ENCODE measurements at places on chromosomes 13 and 19.

GRCh38 chr19:4338441-4339355 is at the start of gene STAP2:
STAP2 (minus strand) TSS chr19:4338827; CDS start chr19:4338753, 74 bp downstream.
- no peak for DNase-seq

DNA sequence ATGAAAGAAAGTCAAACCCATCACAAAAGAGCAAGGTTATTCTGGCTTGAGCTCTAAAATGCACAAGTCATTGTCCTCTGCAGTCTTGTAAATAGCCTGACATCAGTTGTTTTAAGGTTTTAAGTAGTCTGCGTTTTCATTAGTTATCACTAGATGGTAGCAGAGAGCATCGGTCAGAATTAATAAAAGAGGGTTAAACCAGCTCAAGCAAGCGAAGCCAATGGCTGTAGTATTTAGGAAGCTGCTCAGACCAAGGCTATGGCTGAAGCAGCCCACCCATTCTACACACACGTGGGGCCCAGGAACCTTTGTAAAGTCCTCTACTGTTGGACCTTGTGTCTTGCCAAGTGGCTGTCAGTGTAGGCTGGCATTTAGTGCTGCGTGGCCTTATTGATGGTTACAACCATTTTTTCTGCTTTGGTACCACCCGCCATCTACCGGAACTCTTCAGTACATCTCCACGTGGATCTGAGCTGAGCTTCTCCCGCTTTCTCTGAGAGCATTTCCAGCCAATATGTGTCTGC is 13.3 kb upstream of the ZNF57 start:
- peak; percentile 67 for DNase-seq

DNA sequence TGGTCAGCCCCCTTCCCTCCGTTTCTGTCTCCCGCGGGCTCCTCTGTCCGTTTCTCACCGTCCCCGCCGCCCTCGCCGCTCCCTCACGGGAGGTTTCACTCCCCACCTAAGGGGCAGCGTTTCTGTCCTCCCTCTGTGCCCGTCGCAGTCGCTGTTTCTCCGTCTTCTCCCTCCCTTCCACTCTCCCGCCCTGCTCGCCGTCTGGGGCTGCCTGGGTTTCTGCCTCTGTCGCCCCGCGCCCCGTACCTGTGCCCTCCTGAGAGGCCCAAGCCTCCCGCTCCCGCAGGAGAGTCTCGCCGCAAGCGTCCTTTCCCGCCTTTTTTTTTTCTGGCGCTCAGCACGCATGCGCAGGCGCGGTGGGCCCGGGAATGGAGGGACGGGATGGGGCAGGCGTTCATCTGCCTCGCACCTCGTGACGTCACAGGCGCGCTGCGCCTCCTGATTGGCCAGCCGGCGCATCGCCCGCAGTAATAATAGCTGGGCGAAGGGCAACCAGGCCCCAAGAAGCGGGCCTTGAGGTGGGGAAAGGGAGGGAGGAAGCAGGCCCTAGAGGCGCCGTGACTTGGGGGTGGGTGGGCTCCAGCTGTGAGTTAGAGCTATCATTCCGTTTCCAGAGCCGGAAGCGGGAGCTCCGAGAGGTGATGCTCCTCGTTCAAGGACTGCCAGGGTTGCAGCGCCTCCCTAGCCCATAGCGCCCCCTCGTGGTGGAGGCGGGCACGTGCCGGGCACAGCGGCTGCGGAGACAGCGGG is 15.4 kb downstream of the SSC5D start:
- peak; percentile 85 for DNase-seq

DNA sequence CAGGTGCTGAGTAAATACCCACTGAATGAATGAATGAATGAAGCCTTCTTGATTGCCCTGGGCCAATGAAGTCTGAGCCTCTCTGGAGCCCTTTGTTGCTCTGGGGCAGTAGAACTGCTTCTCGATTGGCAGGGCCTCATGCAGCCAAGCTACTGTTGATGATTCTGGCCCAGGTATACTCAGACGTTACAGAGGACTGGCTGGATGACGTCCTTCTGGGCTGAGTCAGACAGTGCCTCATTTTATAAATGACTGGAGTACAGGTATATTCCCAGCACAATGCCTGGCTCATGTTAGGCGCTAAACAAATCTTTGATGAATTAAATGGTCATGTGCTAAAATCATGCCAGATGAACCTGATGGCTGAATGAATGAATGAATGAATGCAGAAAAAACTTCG is 243.8 kb upstream of the MAB21L1 start:
- no peak for DNase-seq

DNA sequence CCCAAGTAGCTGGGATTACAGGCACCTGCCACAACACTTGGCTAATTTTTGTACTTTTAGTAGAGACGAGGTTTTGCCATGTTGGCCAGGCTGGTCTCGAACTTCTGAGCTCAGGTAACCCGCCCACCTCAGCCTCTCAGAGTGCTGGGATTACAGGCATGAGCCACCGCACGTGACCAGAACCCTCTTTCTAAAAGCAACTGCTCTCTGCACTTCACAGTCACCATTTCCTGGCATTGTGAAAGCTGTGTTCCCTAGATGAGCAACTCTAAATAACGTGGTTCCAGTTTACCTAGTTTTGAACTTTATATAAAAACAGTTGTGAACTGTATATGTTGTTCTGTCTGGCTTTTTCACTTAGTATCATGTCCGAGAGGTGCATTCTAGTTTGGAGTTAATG is 152.9 kb downstream of the SIPA1L3 start:
- no peak for DNase-seq

GRCh38 chr19:920051-920864 is 3.1 kb downstream of the KISS1R start:
- DNase-seq, result no peak

- no peak for DNase-seq
These were observed 197.0 kb downstream of the PCDH9 start for GRCh38 chr13:67033170-67033569.

- DNase-seq, result no peak
These were observed 694.2 kb downstream of the EFNB2 start for GRCh38 chr13:105841286-105841685.

DNA sequence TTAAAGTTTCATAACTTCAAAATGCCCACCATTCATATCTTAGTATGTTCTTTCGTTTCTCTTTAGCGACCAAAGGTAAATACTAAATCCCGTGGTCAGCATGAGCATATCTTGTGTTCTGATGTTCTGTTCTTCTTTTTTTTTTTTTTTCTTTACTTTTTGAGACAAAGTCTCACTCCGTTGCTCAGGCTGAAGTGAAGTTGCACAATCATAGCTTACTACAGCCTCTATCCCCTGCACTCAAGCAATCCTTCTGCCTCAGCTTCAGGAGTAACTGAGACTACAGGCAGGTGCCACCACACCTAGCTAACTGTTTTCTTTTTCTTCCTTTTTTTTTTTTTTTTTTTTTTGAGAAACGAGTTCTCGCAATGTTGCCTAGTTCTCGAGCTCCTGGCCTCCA is 60.9 kb upstream of the ATP12A start:
- no peak for DNase-seq

DNA sequence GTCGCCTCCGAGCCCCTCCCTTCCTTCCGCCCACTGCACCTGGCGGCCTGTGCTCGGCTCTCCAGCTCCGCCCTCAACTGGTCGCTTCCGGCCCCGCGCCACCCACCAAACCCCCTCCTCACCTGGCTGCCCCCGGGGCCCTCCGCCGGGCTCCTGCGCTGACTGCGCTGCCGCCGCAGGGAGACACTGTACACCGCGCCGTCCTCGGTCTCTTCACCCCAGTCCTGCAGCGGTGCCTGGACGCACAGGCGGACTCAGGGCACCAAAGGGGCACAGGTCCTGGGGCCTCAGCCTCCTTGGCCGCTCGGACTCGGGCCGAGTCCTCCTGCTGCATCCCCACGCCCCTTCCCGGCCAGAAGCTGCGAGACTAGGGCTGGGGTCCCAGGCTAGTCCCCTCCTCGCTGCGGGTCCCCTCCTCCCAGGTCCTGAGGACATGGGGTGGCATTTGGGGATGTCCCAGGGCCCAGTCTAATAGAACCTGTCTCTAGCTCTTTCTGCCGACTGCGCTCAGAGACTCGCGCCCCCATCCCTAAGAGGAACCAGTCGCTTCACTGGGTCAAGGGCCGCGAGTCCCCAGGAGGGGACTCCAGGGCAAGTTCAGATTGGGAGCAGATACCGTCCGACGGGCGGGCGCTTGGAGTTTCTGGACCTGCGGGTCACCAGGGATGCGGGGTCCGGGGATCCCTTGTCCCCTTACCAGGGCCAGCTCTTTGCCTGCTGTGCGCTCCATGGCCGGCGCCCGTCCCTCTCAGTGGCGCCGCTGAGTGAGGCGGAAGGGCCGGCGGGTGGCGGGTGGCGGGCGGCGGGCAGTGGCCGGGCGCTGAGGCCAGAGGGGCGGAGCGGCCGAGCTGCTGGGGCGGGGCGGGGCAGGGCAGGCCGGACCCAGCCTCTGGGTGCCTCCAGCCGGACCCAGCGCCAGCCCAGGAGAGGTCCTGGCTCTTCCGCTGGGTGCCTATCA is at the start of gene RGL3:
TSS of gene RGL3 (minus strand) at position 766 of the 958 bp plus-strand sequence. CDS start at position 730, 36 bp downstream.
- no peak for DNase-seq

DNA sequence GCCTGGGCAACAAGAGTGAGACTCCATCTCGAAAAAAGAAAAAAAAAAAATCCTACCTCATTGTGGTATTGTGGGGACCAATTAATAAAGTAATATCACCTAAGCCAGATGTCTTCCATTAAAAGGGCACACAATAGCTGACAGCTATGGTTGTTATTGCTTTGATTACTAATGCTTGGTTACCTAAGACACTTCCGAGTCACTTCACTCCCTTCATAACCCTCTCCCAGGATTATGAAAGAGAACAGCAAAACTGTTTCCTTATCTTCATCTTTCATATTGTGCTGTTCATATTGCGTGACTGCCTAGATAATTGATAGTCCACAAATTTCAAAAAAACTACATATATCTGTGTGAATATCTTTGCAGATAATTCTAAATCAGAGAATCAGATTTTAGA is 10.3 kb upstream of the HSPH1 start:
- no peak for DNase-seq

GRCh38 chr13:33794576-33794975 is 23.4 kb upstream of the RFC3 start:
- no peak for DNase-seq

GRCh38 chr13:55887561-55887960 is 1253.2 kb upstream of the PRR20A start:
- DNase-seq, result no peak

- no peak for DNase-seq
These were observed 208.0 kb downstream of the DLEU7 start for GRCh38 chr13:50635504-50635903.

DNA sequence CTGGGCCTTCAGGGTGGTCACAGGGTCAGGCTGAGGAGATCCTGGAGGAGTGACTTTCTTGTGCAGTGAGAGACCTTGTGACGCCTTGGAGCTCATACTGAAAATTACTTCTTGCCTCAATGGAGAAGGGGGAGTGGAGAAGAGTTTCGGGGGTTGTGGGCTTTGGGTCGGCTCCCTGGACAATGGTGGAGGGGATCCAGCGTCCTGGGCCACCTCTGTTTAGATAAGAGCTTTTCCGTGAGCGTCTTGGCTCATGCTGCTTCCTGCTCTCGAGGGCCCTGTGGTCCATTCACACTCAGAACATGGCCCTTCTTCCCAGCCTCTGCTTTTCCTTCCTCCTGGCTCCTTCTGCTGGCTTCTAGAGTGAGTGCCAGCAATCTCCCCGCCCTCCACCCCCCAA is 81.9 kb downstream of the FLT1 start:
- no peak for DNase-seq

DNA sequence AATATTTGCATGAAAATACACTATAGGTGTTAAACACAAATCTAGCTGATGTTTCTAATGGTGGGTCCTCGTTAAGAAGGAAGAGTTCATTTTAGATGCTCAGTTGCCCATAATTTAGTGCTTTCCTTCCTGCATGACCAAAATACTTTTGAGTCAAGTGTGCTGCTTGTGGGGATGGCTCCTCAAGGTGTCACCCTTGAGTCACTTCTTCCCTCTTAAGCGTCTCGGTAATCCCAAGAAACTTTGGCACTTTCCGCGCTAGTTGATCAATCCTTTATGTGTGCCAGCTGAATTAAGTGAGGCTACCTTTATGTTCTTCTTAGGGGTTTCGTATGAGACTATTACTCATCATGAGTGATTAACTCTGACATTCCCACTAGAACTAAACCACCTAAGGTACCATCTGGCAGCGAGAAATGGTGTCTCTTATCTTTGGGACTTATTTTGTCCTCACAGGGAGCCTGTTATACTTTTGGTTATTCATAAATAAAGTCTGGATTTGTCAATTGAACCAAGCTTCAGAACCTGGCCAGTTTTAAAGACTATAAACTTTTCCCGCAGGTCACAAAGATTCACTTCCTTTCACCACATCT is 106.8 kb downstream of the NHLRC3 start:
- DNase-seq, result peak; percentile 20

DNA sequence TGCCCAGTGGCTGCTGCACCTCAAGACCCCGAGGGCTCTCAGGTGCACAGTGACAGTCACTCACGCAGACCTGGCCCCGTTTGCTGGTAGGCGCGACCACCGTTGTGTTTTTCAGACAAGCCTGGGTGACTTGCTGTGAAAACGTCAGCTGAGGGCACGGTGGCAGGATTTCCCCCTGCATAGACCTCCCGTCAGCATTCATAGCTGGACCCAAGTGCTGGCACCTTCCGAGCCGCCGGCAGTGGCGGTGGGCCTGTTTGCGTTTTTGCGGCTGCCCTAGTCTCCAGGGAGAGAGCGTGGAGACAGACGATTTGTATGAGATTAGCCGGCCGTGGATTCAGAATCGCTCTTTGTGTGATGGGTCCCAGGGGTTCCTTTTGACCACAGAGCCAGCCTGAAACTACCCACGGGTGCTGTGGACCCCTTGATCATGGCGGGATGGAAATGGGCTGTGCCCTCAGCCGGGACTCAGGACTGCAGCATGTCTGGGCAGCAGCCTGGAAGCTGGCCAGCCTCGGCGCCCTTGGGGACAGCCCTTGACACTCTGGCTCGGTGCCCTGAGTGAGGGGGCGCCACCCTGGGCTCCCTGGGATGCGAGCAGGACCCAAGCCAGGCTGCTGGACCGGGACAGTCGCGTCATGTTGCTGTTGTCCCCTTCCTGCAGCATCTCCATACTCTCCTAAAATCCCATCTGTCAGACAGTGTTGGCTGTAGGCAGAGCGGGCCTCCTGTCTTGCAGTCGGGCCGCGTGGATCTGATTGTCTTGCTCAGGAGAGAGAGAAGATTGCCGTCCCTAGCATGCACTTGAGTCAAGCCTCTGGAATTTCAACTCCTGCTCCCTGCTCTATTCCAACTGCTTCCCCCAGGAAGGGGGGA is 8.6 kb downstream of the KDM4B start:
- DNase-seq, result no peak

DNA sequence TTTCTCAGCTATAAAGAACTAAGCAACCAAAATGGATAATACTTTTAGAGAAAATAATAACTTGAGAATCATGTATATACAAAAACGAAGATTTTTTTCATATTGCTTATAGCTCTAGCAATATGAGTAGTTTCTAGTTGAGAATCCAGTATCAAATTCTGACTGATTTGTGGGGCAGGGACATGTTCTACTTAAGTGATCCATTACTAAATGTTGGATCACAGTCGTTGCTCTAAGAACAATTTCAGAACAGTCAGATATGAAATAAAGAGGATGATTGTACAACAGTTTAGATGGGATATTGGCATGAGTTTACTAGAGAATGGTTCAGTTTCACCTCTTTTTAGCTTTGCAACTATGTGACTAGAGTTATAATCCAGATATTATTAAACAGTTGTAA is 39.9 kb downstream of the SOX21 start:
- DNase-seq, result no peak

GRCh38 chr19:29309637-29310036 is 96.7 kb upstream of the UQCRFS1 start:
- DNase-seq, result no peak

GRCh38 chr13:91747186-91747585 is 348.8 kb downstream of the GPC5 start:
- no peak for DNase-seq

- no peak for DNase-seq
These were observed 38.9 kb downstream of the TSC22D1 start for GRCh38 chr13:44537248-44537647.

- DNase-seq, result no peak
These were observed 66.0 kb upstream of the DOCK9 start for GRCh38 chr13:99043831-99044231.

- no peak for DNase-seq
These were observed 33.3 kb upstream of the RANBP3 start for GRCh38 chr19:6011206-6011605.

Measured in right renal cortex interstitium (tissue), 3 donors.